ENCODE measurements at places on chromosomes 3 and 15. TPM values are rescaled to one million over a fixed set of nuclear protein-coding genes. Genes with fewer than 3 reads are reported as not detected.
A peak's percentile ranks its signal among the peaks of the same experiment; 100 is the strongest.

GREM1 gene
- total RNA-seq: 848 TPM

PCOLCE2 gene
- total RNA-seq: 0.56 TPM

MKRN3 gene
- under 0.01 TPM for total RNA-seq

CFAP44 gene
- 1.9 TPM for total RNA-seq

GNAT1 gene
- not detected for total RNA-seq

ATP11B gene
- total RNA-seq: 39.6 TPM

MCF2L2 gene
- total RNA-seq: under 0.01 TPM

CHRFAM7A gene
- total RNA-seq: not detected

MINAR1 gene
- total RNA-seq: 1.6 TPM

DNA sequence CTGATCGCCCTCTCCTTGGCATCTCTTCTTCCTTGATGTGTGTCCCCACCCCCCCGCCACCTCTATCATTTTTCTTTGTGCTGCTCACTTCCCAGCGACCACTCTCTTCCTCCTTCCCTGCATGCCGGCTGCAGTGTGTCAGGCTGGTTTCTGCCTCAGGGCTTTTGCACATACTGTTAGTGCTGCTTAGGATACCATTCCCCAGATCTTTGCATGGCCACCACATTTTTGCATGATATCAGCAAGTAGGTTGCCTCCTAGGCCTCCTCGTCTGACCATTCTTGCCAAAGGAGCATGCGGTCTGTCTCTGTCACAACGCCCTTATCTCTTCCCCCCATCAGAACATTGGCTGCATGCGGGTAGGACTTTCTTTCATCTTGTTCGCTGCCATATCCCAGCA is 12.5 kb downstream of the FBLN2 start:
- no peak for DNase-seq

DNA sequence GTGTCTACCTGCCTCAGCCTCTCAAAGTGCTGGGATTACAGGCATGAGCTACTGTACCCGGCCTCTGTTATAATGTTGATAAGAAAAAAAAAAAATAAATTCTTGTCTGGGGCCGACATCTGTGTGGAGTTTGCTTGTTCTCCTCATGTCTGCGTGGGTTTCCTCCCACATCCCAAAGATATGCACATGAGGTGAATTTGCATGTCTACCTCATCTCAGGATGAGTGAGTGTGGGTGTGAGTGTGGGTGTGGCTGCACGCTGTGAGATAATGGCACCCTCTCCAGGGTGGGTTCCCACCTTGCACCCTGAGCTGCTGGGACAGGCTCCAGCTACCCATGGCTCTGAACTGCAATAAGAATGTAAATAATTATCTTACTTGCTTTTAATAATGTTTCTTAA is 25.9 kb upstream of the UACA start:
- peak; percentile 66 for DNase-seq

DNA sequence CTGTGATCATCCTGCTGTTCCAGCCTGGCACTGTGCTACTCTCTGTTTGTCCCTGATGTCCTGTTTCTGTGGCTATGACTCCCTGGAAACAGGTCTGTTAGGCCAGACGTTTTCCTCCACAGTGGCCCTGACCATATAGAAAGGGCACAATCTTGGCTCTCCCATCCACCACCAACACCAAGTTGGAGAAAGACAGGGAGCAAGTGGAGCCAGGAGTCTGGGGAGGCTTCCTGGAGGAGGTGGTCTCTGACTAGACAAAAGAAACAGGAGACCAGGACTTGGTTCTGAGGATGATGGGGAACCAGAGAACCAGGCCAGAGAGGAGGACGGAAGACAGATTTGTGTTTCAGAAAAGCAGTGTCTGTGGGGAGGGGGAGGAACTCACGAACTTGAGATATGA is 49.2 kb upstream of the SMAD6 start:
- DNase-seq: no peak

DNA sequence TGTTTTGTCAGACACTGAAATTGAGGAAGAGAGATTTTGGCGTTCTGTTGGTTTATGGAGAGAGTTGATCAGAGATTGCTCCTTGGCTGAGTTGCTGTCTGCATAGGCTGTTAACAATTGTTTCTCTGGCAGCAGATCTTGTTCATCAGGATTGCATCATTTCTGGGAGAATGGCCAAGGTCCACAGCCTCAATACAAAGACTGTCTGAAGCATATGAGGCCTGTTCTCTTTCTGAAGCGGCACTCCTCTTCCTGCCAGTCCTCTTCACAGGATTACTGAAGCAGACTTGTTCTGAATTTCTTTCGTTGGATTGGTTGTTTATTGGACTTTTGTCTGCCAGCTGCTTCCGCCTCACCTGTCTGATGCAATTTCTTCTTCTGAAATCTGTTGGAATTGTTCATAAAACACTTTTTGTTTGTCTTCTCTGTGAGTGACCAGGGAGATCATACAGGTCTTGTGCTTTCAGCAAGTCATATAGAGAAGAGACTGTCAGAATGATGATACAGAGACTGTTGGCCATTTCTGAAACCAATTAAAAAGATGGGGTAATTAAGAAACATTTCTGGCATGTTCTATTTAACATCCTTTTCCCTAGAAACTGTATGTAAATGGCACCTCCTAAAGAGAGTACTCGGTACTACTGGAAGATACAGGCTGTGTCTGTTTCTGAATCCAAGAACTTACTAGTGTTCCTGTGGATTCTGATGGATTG is 25.5 kb downstream of the SETD5 start:
- DNase-seq: peak; percentile 98

DNA sequence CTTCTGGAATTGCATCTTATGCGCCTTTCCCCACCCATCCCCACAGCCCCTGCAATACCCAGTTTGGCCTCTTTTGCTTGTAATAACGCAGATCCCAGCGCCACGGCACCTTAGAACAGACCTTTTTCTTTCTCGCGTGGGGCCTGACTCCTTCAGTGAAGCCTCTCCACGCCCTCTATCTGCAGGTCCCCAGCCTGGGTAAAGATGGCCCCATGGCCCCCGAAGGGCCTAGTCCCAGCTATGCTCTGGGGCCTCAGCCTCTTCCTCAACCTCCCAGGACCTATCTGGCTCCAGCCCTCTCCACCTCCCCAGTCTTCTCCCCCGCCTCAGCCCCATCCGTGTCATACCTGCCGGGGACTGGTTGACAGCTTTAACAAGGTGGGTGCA is 594 bp downstream of the CRELD1 start:
- DNase-seq: no peak

- peak; percentile 67 for DNase-seq
Observed at GRCh38 chr15:62306851-62307504, 141.9 kb upstream of the C2CD4B start.

DNA sequence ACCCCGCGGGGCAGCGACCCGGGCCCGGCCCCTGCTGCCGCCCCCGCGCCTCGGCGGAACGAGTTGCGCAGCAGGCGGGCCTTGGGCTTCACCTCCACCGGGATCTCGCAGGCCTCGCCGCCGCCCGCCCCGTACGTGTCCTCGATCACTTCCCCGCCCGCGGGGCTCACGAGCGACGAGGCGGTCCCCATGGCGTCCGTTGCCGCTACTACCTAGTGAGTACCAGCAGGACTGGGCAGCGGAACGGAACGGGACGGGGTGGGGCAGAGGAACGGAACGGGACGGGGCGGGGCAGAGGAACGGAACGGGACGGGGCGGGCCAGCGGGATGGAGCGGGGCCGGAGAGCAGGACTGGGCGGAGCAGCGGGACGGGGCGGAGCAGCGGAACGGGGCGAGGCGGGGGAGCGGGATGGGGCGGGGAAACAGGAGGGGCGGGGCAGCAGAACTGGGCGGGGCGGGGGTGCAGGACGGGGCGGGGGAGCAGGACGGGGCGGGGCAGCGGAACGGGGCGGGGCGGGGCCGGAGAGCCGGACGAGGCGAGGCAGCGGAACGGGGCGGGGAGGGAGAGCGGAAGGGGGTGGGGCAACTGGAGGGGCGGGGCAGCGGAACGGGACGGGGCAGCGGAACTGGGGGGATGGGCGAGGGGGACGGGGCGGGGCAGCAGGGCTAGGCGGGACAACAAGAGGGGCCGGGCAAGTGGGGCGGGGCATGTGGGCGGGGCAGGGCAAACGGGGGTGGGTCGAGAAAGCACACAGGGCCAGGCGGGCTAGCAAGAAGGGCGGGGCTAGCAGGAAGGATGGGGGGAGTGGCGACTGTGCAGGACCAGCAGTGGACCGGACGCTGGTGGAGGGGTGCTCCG is at the start of gene NPHP3:
NPHP3 (minus strand) TSS at position 245 of the 859 bp plus-strand sequence; CDS start at position 191, 54 bp downstream.
- DNase-seq: peak; percentile 96

- DNase-seq: no peak
Observed at GRCh38 chr3:42130329-42131070, 39.3 kb downstream of the TRAK1 start.

DNA sequence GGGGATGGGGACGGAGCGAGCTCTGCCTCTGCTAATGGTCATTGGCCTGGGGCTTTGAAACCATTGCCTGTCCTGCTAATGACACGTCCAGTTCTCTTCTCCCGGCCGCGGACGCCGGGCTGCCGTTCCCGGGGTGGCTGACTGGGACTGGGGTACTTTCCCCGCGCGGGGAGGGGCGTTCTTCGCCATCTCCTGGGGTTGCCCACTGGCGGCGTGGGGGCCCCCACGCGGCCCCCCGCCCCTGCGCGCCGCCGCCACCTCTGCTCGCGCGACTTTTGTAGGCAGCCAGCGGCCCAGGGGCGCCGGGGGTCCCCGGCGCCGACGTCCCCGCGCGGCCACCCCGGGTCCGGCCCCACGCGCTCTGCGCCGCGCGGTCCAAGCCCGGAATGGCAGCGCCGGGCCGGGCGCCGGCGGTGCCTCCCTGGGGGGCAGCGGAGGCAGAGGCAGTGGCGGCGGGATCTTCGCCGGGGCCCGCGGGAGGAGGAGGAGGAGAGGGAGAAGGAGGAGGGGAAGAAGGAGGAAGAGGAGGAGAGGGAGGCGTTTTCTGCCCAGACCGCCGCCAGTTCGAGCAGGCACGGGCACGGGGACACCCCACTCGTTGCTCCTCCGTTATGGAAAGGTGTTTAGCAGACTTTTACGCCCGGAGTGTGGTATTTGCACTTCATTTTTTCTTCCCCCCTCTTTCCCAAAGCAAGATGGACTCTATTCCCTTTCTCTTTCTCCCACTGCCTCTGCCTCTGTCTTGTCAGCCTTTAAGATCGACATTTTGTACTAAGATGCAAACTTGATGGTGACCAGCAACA is 2.3 kb downstream of the BBX start:
- DNase-seq: peak; percentile 51

DNA sequence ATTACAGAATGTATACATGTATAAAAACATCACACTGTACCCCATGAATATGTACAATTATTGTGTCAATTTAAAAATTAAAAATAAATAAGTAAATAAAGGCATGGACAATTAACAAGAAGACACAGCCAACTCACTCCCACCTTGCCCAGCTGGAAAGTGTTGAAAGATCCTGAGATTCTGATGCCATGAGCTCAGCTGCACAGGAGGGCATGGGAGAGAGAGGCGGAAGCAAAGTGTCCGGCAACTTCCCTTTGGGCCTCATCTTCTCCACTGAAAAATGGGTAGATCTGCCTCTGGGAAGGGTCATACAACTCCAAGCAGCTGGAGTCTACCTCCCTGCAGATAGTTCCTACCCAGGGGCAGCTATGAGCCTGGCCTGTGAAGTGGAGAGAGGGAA is 277.3 kb downstream of the UACA start:
- no peak for DNase-seq

GRCh38 chr15:70488002-70488605 is 275.3 kb downstream of the UACA start:
- peak; percentile 67 for DNase-seq

GRCh38 chr3:126340081-126340511 is 17.1 kb downstream of the KLF15 start:
- no peak for DNase-seq

- peak; percentile 30 for DNase-seq
Observed at GRCh38 chr3:17638356-17638755, 104.1 kb downstream of the TBC1D5 start.

DNA sequence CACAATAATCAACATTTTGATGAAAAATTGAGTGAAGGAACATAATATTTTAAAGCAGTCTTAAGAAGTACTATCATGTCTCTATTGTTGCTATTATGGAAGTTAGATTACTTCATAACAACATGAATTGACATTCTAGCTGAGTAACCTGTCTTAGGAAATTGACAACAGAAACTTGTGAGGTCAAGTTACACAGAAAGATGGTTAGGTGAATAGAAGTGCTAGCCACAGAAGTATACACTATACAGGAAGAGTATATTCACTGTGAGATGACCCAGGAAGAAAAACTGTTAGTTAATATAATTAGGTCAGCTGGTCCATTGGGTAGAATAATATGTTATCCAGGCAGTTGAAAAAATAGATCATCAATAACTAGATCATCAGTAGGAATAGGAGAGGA is 31.2 kb downstream of the MLF1 start:
- no peak for DNase-seq

DNA sequence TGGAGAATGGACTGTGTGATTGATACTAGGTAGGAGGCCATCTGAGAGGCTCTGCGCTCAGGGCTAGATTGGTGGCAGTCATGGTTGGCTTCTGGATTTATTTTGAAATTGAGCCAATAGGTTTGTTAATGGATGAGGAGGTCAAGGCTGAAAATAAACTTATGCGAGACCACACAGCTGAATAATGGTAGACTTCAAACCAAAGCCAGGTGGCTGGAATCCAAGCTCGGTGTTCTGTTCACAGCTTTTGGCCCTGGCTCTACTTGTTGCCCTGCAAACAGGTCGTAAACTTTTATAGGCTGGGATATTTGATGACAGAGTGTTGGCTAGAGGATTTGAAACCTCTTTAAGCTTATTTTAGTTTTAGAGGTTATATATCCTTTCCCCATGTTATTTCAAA is 160.4 kb downstream of the CHL1 start:
- DNase-seq: no peak

GRCh38 chr15:48936666-48937065 is 27.1 kb downstream of the SHC4 start:
- DNase-seq: peak; percentile 87

GRCh38 chr3:100260081-100260684 is 609 bp upstream of the TBC1D23 start:
- DNase-seq: peak; percentile 51

DNA sequence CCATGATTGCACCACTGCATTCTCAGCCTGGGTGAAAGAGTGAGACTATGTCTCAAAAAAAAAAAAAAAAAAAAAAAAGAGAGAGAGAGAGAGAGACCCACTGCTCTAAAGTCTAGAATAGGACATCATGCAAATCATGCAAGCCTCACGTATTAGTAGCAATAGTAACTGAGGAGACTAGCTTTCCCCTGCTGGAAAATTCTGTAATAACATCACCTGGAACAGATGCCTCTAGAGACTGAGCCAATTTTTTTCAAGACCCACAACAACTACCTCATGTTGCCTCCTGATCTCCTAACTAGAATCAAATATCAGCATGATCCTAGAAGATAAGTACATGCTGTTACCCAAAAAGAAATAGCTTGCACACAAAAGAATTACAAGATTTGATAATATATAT is 461.9 kb downstream of the AGBL1 start:
- DNase-seq: no peak

DNA sequence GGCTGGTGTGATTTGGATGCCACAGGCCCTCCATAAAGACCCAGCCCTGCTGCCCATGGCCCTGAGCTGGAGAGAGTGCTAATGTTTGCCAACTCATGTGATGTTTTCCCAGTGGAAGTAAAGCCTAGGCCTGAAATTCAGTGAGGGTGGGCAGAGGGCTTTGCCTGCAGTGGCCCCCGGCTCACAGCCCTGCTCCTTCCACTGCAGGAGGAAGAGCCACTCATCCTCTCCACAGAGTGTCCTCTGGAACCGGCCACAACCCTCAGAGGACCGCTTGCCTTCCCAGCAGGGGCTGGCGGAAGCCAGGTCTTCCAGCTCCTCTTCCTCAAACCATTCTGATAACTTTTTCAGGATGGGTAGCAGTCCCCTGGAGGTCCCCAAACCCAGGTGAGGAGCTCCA is 13.9 kb upstream of the CPNE9 start:
- DNase-seq: no peak

- no peak for DNase-seq
Observed at GRCh38 chr3:141115789-141116541, 64.8 kb downstream of the SPSB4 start.

GRCh38 chr3:141625506-141625905 is 112.6 kb upstream of the RNF7 start:
- DNase-seq: peak; percentile 34
